Activated T-cell treated with anti-CD3 and anti-CD28 coated beads, Interleukin-2, amount 50 U/mL, for 48 hours (primary cell): ENCODE measurements at places on chromosomes 16 and 17.

DNA sequence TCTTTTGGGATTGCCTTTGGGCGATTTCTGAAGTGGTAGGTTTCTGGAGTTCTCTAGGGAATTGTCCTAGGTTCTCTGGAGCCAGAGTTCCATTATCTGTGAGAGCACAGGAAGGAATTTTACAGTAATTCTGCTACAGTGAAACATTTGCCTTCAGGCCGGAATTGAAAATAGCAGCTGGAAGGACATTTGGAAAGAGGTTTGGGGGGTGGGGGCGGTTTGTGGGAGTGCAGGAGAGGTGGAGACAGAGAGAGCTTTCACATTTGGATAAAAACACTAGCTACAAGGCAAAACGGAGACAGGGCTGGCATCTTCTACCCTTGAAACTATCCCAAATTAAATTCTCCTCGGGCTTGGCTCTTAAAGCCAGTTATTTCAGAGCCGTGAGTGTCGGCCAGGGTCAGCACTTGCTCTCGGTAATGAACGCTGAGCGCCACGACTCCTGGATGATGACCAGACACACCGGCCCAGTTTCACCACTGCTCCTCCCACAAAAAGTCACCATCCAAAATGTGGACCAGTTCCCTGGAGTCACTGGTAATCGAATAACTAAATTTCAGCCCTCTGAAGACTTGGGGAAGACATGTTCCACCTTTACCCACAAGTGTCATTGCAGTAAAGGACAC, 67.7 kb upstream of the TANC2 start:
- no peak for DNase-seq

- DNase-seq: no peak
Observed at GRCh38 chr17:28042721-28043291, 329 bp downstream of the NLK start.

GRCh38 chr16:17556276-17557052, 85.7 kb upstream of the XYLT1 start:
- DNase-seq: no peak

- no peak for DNase-seq
Observed at GRCh38 chr16:35750701-35751104, 2291.3 kb downstream of the TP53TG3F start.

GRCh38 chr16:50804290-50804907, 62.5 kb downstream of the CYLD start:
- no peak for DNase-seq
